ENCODE measurements at places on chromosomes 12 and 14. TPM values are rescaled to one million over a fixed set of nuclear protein-coding genes. Genes with fewer than 3 reads are reported as not detected.

Gene IQSEC3
- 6.4 TPM for total RNA-seq

DNA sequence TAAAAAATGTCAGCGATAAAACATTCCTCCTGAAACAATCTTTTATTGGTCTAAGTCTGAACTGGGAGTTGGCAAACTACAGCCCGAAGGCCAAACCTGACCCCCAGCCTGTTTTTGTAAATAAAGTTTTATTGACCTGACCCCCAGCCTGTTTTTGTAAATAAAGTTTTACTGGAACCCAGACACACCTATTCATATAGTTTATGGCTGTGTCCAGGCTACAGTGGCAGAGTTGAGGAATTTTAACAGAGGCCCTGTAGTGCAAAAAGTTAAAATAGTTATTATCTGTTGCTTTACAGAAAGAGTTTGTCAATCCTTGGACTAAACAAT, 12.1 kb upstream of the SCARB1 start:
- H3K4me3 ChIP-seq, result no peak overlapping the region
- no peak overlapping the region for H3K27ac ChIP-seq
- no peak for DNase-seq

DNA sequence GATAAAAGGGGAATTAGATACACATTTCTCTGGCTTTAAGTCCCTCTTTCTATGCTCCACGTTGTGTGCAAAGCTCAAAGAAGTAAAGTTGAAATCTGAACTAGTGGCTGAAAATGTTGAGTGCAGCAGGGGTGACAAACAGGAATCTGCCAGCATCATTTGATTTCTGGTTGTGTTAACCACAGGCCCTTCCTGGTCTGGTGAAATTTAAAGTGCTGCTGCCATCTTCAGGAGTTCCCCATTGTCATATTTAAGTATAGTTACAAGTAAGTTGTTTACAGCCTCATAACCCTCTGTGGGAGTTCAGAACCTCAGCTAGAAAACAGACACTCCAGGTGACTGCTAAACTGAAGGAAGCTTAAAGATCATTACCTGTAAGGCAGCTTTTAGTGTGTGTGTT, 90.9 kb upstream of the CCDC196 start:
- no peak overlapping the region for H3K4me3 ChIP-seq
- no peak overlapping the region for H3K27ac ChIP-seq
- H3K36me3 ChIP-seq, result no peaks in the 10 kb centered on the region
- DNase-seq, result no peak

GRCh38 chr14:50772412-50772811, 58.5 kb downstream of the NIN start:
- H3K4me3 ChIP-seq, result no peak overlapping the region
- no peaks in the 10 kb centered on the region for H3K36me3 ChIP-seq
- H3K4me1 ChIP-seq, result peaks cover 4% of the 10 kb centered on the region
- H3K27me3 ChIP-seq, result no peaks in the 10 kb centered on the region
- H3K27ac ChIP-seq, result no peak overlapping the region

DNA sequence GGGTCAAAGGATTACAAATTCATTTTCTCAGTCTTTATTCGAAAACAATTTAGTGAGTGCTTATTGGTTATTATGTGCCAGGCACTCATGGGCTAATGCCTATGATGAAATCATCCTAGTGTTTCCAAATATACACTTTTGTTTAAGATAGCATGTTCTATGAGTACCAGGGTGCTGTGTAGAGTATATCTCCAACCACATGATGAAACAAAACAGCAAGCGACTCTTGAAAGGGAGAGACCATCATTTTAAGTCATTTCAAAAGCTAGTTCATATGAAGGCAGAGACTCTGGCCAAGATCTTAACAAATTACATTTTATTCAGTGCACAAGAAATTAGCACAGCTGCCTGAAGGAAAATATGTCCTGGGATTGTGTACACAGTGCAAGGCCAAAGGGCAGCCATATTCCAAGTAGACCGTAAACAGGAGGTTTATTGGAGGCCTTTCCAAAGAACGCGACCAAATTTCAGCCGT, 204.2 kb downstream of the EFCAB11 start:
- H3K27me3 ChIP-seq, result no peaks in the 10 kb centered on the region
- no peaks in the 10 kb centered on the region for H3K36me3 ChIP-seq
- H3K4me1 ChIP-seq, result peaks cover 2% of the 10 kb centered on the region
- no peak for DNase-seq
- no peak overlapping the region for H3K4me3 ChIP-seq
- no peak overlapping the region for H3K27ac ChIP-seq

Gene RNASE7
- total RNA-seq, result not detected

GRCh38 chr12:57896115-57896433, 45.3 kb upstream of the ATP23 start:
- H3K4me3 ChIP-seq, result peak overlapping the region; percentile 42
- peak overlapping the region; percentile 99 for H3K27ac ChIP-seq
- H3K36me3 ChIP-seq, result no peaks in the 10 kb centered on the region
- peaks cover 7% of the 10 kb centered on the region for H3K4me1 ChIP-seq

GRCh38 chr12:132146772-132147422, 2.6 kb downstream of the NOC4L start:
- H3K27ac ChIP-seq, result no peak overlapping the region
- H3K36me3 ChIP-seq, result no peaks in the 10 kb centered on the region
- H3K27me3 ChIP-seq, result no peaks in the 10 kb centered on the region
- H3K4me1 ChIP-seq, result no peaks in the 10 kb centered on the region

DNA sequence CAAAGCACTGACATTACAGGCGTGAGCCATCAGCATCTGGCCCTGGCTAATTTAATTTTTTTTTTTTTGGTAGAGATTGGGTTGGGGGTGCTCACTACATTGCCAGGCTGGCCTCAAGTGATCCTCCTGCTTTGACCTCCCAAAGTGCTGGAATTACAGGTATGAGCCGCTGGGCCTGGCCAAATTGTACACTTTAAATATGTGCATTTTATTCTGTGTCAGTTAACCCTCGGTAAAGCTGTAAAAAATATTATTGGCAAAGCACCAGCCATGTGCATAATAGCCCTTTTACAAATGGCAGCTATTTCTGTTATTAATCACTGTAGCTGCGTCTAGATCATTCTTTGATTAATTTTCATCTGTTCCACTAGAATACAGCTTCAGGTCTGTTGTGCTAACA, 12.0 kb downstream of the TMEM119 start:
- DNase-seq, result no peak
- no peak overlapping the region for H3K4me3 ChIP-seq
- no peak overlapping the region for H3K27ac ChIP-seq
- H3K4me1 ChIP-seq, result no peaks in the 10 kb centered on the region
- H3K27me3 ChIP-seq, result no peaks in the 10 kb centered on the region
- H3K36me3 ChIP-seq, result no peaks in the 10 kb centered on the region

Gene NUAK1
- 28.2 TPM for total RNA-seq

DNA sequence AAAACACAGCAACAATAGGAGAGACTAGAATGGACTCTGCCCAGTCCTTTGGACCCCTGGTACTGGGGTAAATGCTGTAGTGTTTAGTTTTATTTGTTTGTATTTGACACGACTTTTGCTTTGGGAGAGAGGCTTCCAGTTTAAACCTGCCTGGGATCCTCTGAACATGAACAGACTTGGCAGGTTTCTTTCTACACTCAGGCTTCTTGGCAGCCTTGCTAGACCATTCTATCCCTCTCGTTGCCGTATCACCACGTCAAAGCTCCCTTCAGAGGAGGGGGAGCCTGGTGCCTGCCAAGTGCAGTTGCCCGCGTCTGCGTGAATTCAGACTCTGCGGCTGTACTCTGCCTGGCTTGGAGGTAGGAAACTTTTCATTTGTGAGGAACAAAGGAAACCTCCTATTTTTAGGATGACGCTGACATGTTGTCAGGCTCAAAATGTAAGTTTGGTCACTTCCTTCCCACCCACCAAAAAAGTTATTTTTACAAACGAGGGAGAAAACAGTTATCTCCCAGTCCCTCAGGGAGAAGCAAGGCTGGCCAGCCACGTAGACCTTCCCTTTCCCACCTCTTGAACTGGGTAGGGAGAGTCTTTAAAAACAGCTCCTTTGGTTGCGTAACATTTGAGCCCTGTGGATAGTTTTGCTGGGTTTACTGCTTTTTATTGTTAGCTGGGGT, 25.9 kb downstream of the CD9 start:
- peaks cover 6% of the 10 kb centered on the region for H3K4me1 ChIP-seq
- no peaks in the 10 kb centered on the region for H3K36me3 ChIP-seq
- H3K27ac ChIP-seq, result peak overlapping the region; percentile 96

Gene GPR68
- 0.84 TPM for total RNA-seq

DNA sequence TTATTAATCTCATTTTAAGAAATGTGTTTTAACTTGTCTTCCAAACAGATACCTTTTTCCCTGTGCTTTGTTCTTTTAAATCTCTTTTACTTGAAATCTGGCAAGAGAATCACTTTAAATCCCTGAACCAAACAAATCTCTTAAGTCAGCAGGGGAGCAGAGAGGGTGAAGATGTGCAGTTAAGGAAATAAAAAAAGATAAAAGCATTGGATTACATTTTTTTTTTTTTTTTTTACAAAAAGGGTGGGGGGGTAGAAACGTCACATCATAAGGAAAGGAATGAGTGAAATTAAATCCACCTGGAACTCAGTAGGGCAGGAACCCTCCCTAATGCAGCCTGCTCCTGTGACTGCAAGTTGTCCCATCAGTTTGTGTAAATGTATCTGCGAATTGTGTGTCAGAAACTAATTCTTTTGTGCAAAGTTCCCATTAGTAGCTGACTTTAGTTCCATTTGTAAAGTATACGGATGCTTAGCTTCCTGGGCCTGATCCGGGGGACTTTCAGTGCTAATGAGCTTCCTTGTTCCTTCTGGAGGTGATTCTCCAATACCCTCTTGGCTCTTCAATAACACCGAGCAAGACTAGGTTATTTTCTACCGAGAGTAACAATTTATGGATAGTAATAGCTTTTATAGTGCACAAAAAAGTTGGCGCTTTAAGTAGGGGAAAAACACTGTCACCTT, 1.5 kb downstream of the TTC6 start:
- H3K4me3 ChIP-seq, result no peak overlapping the region
- DNase-seq, result no peak
- no peaks in the 10 kb centered on the region for H3K36me3 ChIP-seq

DNA sequence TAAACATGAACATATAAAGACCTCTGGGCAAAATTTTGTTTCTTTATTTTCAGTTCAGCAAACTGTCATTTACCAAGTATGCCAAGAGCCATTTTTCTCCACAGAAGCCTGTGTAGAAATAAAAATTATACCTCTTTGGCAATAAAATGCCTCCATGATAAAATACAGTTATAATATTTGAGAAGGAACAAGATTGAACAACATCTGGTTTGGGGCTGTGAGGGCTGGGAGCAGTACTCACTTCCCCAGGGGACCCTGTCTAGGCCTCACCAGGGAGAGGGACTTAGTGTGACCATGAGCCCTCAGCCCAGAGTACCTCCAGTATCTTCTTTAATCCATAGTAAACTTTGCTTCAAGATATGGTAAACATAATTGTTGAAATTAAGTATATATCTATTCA, 65.1 kb downstream of the DAAM1 start:
- H3K4me3 ChIP-seq, result no peak overlapping the region
- no peak for DNase-seq
- H3K27me3 ChIP-seq, result no peaks in the 10 kb centered on the region
- H3K4me1 ChIP-seq, result peaks cover 26% of the 10 kb centered on the region

DNA sequence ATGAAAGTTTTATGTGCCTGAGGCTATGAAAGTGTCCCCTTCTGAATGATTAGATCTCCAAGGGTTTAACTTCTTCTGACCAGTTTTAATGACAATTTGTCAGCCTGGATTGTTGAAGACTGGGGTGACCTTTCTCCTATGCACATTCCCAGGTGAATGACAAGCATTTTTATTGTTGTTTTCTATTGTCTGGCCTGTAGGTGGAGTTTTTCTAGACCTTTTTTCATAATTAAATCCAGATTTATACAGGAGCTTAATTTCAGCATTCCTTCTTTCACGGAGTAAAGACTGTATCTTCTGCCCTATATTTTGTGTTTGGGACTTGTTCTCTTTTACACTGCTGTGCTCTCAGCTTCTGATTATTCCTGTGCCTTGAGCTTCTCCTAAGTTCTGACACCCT, 125.0 kb upstream of the FAR2 start:
- DNase-seq, result no peak
- no peak overlapping the region for H3K27ac ChIP-seq
- H3K27me3 ChIP-seq, result no peaks in the 10 kb centered on the region
- H3K36me3 ChIP-seq, result no peaks in the 10 kb centered on the region
- H3K4me3 ChIP-seq, result no peak overlapping the region

Gene DDIT3
- total RNA-seq, result 29.0 TPM

Gene PTGR2
- 8.7 TPM for total RNA-seq

DNA sequence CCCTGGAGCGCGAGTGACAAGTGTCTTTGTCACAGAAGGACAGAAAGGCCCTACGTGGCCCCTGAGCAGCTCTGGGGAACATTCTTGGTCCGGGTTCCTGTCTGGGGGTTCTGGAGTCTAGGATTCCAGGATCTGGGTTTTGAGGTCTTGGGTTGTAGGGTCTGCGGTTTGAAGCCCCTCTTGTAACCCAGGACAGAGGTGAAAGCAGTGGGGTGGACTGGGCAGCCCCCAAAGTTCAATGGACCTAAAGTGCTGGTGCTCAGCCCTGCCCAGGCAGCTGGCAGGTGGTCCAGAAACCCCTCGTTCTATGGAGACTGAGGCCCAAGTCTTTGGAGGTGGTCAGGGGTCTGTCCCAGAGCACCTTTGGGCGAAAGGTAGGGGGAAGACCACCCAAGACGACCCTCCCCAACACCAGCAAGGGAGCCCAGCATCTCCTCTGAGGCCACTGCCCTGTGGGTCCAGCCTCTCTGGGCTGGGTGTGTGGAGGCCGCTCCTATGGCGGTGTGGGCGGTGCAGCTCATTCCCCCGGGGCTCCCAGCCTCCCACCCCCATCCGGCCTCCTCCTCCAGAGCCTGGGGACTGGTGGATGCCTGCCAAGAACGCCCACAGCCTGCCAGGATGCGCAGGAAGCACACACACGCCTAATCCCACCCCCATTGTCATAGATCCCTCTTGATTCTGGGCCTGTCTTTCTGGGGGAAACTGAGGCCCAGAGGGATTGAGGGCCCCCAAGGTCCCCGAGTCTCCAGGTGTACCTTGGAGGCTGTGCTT, 30.2 kb upstream of the ANKRD9 start:
- no peaks in the 10 kb centered on the region for H3K4me1 ChIP-seq
- no peaks in the 10 kb centered on the region for H3K36me3 ChIP-seq
- no peaks in the 10 kb centered on the region for H3K27me3 ChIP-seq
- no peak for DNase-seq

Gene P2RX2
- total RNA-seq, result not detected

Gene IL22
- not detected for total RNA-seq

Gene ERP27
- total RNA-seq, result 3.2 TPM

DNA sequence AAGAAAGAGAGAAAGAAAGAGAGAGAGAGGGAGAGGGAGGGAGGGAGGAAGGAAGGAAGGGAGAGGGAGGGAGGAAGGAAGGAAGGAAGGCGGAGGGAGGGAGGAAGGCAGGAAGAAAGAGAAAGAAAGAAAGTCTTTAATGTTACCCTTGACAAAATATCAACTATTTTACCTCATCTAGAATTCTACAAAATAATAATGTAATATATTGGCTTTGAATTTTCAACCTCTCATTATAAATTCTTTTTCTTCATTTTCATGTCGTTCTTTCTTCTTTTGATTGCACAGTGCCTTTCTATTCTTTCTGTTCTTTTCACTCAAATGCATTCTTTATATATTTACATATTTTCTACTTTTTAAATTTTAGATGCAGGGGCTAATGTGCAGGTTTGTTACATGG, 59.5 kb upstream of the GARIN2 start:
- H3K36me3 ChIP-seq, result no peaks in the 10 kb centered on the region
- H3K4me3 ChIP-seq, result no peak overlapping the region
- H3K27ac ChIP-seq, result no peak overlapping the region
- no peaks in the 10 kb centered on the region for H3K27me3 ChIP-seq
- DNase-seq, result no peak

All from aorta (tissue), 5 donors.